ENCODE measurements at places on chromosomes 7 and 10.
A peak's percentile ranks its signal among the peaks of the same experiment; 100 is the strongest.

GRCh38 chr7:75045881-75046280, 27.7 kb downstream of the RCC1L start:
- DNase-seq, result no peak

DNA sequence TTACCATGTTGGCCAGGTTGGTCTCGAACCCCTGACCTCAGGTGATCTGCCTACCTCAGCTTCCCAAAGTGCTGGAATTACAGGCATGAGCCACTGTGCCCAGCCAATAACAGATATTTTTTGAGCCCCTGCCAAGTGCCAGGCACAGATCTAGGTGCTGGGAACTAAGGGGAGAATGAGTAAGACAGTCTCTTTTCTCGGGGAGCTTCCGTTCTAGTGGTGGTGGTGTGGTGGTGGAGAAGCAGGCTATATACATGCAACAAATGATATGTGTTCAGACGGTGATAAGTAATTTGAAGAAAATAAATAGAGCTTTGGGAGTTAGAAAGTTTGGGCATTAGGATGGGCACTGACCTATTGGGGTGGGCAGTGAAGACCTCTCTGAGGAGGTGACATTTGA, 76.7 kb upstream of the VKORC1L1 start:
- no peak for DNase-seq

GRCh38 chr10:118259288-118259906, 82.7 kb downstream of the FAM204A start:
- peak; percentile 22 for DNase-seq

DNA sequence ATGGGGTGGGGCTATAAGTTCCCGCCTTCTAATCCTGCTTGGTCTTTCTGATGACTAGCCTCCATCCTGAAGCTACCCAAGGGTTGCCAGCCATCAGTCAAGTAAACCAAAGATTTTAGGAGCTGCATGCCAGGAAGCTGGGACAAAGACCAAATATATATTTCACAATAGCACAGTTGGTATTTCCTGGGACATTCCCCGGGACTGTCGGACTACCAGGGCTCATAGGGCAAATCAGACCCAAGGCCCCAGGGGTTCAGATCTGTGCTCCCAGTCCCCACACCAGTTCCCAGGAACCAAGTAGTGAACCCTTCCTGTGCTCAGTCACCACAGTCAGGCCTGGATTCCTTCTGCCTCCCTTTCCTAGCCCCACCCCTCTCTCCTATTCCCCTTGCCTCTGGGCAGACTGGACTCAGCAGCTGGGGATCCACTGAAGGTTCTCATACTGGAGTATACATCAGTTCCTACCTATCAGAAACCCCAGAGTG, 5.7 kb upstream of the CXCL12 start:
- no peak for DNase-seq

GRCh38 chr7:4227105-4228010, 454.7 kb upstream of the FOXK1 start:
- no peak for DNase-seq

DNA sequence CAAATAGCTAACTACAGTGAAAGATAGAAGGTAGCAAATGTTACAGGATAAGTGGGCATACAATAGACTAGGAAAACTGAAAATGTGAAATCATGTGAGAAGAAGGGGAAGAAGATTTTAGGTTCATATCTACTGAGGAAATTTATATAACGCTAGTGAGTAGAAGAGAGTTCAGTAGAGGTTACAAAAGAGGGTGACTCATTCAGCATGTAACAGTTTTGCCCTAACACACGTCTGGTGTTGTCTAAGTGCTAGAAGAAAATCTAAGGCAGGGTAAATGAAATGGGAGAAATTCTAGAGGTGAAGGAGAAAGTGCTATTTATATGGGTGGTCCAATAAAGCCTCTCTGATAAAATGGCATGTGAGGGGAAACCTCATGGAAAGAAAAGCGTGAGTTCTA, 731.4 kb upstream of the POT1 start:
- no peak for DNase-seq

GRCh38 chr7:153381275-153382040, 621.9 kb downstream of the ACTR3B start:
- no peak for DNase-seq

DNA sequence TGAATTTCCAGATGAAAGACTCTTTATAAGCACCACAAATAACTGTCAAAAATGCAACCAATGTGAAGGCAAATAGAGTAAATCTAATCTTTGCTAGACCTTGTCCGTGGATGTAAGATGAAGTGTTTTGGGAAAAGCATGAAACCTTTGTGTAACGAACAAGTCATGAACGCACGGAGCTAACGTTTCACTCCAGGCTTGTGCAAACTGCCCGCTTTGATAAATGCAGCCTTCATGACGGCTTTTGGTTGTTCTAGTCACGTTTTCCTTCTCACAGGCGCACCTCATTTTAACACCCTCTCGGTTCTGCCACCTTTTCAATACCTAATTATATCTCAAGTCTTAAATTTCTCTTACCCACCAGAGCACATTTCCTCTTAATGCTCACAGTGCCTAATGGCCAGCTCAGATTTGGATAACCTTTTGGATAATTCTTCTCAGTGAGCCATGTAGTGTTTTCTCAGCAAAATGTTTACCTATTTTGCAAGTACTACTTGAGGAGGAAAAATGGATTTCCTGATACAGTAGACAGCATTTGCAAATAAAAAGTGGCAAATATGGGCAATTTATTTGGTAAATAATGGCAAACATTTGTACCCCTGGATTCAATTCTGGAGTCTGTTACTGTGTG, 63.2 kb downstream of the HECW1 start:
- DNase-seq, result no peak

GRCh38 chr7:67754651-67755050, 758.0 kb downstream of the TYW1 start:
- DNase-seq, result peak; percentile 40

DNA sequence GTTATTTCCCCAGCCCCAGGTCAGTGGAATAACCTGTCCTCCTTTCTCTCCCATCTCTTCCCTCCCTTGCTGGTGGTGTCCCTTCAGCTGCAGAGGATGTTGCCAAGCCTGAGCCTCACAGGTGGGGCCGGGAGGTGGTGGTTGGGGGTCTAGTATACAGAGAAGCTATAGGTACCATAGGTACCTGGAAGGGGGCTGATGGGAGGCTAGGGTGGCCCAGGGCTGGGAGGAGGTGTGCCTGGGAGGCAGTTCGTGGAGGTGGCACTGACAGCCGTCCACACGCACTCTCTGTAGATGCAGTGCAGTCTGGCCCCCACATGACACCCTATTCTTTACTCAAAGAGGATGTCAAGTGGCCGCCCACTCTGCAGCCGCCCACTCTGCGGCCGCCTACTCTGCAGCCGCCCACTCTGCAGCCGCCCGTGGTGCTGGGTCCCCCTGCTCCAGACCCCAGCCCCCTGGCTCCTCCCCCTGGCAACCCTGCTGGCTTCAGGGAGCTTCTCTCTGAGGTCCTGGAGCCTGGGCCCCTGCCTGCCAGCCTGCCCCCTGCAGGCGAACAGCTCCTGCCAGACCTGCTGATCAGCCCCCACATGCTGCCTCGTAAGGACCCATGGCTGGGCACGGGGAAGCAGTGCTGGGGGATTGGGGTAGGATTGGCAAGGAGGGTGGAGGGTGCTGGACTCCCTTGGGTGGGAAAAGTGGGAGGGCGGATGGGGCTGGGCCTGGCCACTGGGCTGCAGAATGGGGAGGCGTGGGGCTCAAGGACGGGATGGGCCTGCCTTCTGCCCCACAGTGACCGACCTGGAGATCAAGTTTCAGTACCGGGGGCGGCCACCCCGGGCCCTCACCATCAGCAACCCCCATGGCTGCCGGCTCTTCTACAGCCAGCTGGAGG, 9.5 kb downstream of the IRF5 start:
- no peak for DNase-seq

DNA sequence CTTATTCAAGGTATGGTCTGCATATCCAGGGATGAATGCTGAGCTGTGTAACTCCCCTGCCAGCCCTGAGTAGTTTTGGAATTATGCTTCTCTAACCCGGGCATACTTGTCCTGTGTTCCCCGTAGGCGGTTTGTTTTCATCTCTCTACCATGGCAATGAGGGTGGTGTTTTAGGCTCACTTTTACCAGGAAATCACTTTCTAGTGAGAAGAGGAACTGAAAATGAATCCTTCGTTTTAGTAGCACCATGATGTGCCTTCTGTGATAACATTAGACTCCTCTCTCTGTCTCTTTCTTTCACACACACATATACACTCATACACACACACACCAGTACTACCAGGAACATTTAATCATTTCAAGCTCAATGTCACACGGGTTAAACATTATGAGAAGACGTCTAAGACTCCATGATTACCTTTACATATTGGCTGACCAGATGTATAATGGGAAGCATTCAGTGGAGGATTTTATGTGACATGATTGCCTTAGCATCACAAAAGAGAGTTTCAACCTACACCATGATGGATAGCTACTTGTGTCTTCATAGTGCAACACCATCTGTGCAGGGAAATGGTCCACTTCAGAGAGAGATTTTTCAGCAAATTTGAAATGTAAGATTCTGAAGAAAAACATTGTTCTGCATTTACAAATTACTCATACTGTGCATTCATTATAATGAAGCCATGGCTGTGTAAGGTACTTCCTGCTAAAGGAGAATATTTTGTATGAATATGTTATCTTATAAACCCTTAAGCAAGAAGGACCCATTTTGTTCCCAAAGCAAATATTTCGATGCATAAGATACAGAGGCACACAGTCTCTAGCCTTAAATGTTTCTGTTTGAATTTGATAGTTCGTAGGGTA, 31.0 kb upstream of the PFKP start:
- no peak for DNase-seq

GRCh38 chr7:146557971-146558469, 441.4 kb downstream of the CNTNAP2 start:
- no peak for DNase-seq

DNA sequence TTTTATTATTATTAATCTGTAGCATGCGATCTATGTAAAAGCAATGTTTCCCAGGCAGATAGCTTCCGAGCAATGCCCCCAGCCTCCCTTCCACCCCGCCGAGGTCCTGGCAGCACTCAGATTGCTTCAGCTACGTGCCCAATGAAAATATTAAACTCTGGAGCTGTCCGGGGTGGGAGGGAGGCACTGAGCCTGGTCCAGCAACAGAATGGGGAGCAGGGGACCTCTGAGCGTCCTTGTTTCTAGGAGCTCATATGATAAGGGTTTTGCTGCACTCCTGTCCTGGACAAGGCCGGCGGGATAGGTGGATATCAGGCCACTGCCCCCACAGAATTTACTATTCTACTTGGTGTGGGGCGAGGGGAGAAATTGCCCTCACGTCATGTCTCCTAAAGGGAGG, 44.5 kb upstream of the CDK1 start:
- no peak for DNase-seq

- no peak for DNase-seq
Observed at GRCh38 chr10:69741252-69741651, 60.5 kb upstream of the COL13A1 start.

GRCh38 chr7:32250471-32251260, 180.5 kb upstream of the PDE1C start:
- no peak for DNase-seq

GRCh38 chr7:17474724-17475344, 176.4 kb downstream of the AHR start:
- no peak for DNase-seq

GRCh38 chr10:100805543-100806355, 60.4 kb downstream of the PAX2 start:
- DNase-seq, result no peak

- no peak for DNase-seq
Observed at GRCh38 chr10:130361351-130362105, 225.3 kb downstream of the GLRX3 start.

- DNase-seq, result peak; percentile 94
Observed at GRCh38 chr7:84637568-84638338, 443.2 kb upstream of the SEMA3A start.

DNA sequence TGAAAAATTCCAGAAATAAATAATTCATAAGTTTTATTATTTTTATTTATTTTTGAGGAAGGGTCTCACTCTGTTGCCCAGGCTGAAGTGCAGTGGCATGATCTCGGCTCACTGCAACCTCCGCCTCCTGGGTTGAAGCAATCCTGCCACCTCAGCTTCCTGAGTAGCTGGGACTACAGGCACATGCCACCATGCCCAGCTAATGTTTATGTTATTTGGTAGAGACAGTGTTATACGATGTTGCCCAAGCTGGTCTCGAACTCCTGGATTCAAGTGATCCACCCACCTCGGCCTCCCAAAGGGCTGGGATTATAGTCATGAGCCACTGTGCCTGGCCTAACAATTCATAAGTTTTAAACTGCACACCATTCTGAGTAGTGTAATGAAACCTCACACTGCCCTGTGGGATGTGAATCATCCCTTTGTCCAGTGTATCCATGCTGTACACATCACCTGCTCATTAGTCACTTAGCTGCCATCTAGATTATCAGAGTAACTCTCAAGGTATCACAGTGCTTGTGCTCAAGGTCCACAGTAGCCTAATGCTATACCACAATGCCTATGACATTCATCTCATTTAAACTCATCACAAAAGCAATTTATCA, 17.9 kb downstream of the RTKN2 start:
- peak; percentile 47 for DNase-seq

GRCh38 chr7:26367219-26367711, 75.6 kb downstream of the SNX10 start:
- no peak for DNase-seq

GRCh38 chr10:97684866-97685394, 2.1 kb downstream of the AVPI1 start:
- DNase-seq, result no peak

- peak; percentile 42 for DNase-seq
Observed at GRCh38 chr7:142481548-142481947, 223.7 kb upstream of the PRSS58 start.

GRCh38 chr7:117186218-117187010, 136.4 kb downstream of the WNT2 start:
- no peak for DNase-seq

DNA sequence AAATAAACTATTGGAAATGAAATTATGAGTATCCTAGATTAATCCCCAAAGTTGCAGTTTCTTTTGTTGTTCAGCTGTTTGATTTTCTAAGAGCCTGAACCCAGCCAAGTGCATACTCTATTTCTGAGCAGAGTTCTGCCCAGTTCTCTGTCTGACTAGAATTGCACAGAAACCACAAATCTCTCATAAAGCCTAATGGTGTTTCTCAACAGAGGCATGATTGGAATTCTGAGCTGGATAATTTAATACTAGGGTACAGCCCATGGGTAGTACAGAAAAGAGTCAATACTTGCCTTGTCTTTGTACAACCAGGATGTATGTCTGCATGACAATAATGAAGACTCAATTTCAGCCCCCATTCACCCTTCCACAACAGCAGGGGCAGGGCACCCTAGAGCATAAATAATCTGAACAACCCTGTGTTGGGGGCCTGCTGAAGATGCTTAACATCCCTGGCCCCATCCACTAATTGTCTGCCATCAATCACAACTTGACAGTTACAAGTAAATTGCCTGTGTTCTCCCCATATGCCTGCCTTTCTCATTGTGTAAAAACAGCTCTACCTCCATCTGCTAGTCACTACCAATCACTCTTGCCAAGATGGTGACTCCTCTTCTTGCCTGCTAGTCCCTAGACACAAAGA, 114.4 kb downstream of the NPSR1 start:
- DNase-seq, result peak; percentile 26
